ENCODE measurements at places on chromosomes 2 and 18.
A peak's percentile ranks its signal among the peaks of the same experiment; 100 is the strongest.

GRCh38 chr2:156673981-156674380 is 237.8 kb downstream of the GPD2 start:
- DNase-seq: no peak

- no peak for DNase-seq
These were observed 647.5 kb upstream of the SETBP1 start for GRCh38 chr18:44033144-44033701.

DNA sequence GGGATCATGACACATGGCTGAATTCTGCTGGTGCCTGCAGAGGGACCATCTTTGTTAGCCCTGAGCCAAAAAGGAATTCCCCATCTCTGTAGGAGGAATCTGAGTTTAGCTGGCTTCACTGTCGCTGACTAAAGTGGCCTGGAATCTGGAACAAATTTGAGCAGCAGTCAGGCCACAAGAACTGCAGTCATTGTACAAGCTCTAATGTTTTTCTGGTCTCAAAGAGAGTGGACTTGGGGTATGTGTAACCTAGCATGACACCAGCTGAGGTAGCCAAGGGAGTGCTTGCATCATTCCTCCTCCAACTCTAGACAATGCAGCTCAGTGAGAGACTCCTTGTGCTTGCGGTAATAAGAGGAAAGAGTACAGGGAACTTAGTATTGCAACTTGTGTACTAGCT is 539.1 kb upstream of the LRRTM4 start:
- no peak for DNase-seq

DNA sequence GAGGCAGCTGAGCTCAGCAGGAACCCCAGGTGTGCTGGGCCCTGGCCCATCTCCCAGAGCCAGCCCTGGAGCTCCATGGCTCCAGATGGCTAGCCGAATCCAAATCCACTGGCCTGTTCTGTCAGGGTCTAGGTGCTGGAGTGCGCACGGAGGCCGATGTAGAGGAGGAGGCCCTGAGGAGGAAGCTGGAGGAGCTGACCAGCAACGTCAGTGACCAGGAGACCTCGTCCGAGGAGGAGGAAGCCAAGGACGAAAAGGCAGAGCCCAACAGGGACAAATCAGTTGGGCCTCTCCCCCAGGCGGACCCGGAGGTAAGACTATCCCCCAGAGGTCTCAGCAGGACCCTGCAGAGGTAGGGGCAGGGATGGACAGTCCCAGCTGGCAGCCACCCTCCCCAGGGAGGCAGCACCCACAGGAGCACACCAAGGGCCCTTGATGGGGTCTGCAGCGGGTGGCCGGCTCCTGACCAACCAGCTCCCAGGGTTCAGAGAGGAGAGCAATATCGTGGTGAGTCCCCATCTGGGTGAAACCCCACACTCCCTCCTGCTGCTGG is 26.1 kb upstream of the PRLH start:
- DNase-seq: no peak

GRCh38 chr2:75982719-75983118 is 272.0 kb upstream of the GCFC2 start:
- DNase-seq: no peak

DNA sequence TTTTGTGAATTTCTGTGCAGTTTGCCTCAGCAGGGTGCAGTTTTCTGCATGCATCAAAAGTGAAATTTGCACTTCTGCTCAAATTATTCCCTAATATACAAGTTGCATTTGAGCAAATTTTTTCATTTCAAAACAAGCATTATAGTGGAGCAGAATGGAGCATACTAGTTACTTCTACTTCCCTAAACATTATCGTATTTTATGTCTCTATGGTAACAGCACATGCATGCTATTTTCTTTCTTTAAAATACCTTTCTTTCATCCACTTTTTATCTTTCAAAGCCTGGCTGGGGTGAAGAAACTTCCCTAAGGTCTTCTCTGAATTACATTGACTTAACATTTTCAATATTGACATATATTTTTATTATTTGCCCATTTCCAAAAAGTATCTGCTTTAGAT is 11.2 kb downstream of the RHBDD1 start:
- no peak for DNase-seq

- DNase-seq: no peak
These were observed 43.1 kb downstream of the AAK1 start for GRCh38 chr2:69600425-69600824.

- DNase-seq: no peak
These were observed 108.8 kb downstream of the NCK2 start for GRCh38 chr2:105853354-105854088.

DNA sequence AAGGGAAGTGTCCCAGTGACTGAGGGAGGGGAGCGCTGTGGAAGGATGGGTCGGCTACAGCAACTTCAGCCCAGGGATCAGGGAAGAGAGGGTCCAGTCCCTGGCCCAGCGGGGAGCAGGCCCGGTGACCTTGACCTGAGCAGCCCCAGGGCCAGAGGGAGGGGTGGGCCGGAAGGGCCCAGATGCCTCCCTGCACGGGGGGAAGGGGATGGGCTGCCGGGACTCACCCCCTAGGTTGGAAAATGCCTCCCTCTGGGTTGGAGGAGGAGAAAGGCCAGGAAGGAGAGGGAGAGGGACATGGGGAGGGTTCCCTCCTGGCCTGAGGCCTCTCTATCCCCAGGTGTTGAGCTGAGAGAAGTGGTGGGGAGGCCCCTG is 19.8 kb downstream of the GPC1 start:
- DNase-seq: no peak

DNA sequence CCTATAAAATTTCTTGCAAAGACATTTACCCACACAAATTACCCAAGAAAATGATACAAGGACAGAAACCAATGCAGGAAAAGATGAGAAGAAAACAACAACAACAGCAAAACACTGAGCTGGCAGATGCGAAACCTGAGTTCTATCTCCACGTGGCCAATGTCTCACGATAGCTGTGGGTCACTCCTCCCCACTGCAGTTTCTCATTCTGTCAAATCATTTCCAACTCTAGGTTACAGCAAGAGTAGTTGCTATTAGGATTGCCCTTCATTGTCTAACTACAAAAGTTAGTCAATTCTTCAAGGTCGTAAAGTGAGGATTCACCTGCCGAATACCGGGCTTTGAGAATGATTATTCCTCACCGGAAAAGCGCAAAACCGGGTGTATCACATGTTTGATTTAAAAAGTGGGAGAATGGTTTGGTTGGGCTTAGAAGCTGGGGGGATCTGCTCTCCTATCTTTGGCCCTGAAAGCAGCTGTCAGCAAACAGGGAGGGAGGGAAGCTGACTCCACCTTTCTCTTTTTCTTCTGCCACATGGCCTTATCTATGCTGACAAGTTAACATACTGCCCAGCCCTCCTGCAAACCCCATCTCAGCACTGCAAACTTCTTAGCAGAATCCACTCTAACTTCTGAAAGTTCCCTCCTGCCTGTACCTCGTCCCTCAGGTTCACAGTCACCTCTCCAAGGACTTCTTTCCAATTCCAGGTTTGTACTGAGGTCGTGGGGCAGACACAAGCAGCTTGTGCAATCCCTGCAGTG is 473.0 kb downstream of the SOX11 start:
- DNase-seq: no peak

DNA sequence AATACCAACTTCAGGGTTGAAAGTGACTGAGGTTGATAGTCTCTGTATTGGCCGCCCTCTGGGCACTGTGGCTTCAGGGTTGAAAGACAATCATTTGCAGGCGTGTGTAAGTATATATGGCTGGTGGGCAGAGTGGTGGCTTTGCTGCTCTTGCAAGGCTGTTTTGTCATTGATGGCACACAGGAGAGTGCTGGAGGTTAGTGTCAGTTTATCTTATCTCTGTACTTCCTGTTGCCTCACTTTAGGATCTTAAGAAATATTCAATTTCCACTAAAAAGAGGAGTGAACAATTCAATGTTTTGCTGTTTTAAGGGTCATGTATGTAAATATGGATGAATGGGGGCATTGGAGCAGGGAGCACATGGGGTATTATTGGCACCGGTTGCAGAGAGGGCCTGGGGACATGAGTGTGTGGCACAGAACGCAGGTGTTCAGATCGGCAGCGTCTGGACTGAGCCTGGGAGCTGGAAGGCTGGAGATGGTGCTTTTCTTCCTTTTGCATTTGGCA is 51.5 kb downstream of the NCK2 start:
- DNase-seq: peak; percentile 36

DNA sequence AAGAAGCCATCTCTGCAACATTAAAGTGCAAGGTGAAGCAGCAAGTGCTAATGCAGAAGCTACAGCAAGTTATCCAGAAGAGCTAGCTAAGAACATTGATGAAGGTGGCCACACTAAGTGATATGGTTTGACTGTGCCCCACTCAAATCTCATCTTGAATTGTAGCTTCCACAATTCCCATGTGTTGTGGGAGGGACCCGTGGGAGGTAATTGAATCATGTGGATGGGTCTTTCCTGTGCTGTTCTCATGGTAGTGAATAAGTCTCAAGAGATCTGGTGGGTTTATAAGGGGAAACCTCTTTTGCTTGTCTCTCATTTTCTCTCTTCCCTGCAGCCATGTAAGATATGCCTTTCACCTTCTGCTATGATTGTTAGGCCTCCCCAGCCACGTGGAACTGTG is 11.4 kb downstream of the RDH14 start:
- DNase-seq: no peak

GRCh38 chr18:77131100-77131651 is 1.4 kb downstream of the MBP start:
- DNase-seq: peak; percentile 60

- no peak for DNase-seq
These were observed 313.7 kb downstream of the SATB2 start for GRCh38 chr2:199144036-199144435.

- DNase-seq: no peak
These were observed 55.0 kb upstream of the DAPL1 start for GRCh38 chr2:158740127-158740526.

- DNase-seq: peak; percentile 84
These were observed 30.7 kb upstream of the KLHL14 start for GRCh38 chr18:32803568-32803967.

GRCh38 chr18:25813110-25813509 is 277.3 kb downstream of the SS18 start:
- DNase-seq: no peak

GRCh38 chr2:176115883-176116813 is at the start of gene HOXD10:
Gene HOXD10 (plus strand): TSS chr2:176116778. CDS start chr2:176116834, 56 bp downstream.
- DNase-seq: no peak

DNA sequence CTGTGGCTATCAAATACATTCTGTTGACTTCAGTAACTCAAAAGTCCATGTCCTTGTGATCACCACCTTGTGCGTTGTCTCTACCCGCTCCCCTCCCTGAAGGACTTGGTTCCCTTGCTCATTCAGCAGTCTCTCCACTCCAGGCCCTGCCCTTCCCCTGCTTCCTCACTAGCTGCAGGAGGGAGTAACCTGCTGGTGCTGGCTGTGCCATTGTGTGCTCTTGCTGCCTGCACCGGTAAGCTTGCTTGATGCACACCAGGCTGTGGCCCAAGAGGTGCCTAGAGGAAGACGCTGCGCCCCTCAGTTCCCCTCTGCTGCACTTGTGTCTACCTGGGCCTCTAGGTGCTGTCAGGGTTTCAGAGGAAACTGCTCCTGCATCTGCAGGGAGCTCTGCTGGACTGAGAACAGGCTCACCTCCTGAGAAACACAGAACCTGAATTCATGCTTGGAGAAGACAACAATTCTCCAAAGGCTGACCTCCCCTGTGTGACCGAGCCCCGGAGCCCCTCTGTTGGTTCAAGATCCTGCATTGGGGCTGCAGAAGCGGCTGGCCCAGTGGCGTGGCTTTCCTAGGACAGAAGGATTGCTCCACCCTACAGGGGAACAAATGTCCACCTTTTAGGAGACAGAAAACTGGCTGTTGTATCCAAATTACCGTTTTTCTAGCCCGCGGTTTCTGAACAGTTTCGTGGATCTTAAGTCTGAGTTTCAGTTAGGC is 33.6 kb downstream of the PTPRM start:
- no peak for DNase-seq

GRCh38 chr18:45166836-45167551 is 448.3 kb upstream of the SLC14A2 start:
- DNase-seq: no peak

DNA sequence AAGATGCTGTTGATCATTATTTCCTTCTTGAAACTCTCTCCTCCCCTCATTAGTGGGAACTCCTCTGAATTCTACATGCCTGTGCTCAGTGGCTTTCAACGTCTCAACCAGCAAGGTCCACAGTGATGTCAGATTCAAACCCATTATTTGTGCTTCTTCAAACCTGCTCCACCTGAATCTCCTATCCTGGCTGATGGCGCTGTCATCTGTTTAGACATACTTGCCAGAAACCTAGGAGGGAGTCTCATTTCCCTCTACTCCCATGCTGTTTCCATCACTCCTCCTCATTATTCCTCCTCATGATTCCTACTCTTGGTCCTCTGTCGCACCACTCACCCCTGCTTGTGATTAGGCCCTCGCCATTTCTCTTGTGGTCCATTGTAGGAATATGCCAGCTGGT is 2.9 kb upstream of the LPIN2 start:
- DNase-seq: peak; percentile 19

GRCh38 chr2:200471928-200472645 is 37.8 kb downstream of the KCTD18 start:
- no peak for DNase-seq

DNA sequence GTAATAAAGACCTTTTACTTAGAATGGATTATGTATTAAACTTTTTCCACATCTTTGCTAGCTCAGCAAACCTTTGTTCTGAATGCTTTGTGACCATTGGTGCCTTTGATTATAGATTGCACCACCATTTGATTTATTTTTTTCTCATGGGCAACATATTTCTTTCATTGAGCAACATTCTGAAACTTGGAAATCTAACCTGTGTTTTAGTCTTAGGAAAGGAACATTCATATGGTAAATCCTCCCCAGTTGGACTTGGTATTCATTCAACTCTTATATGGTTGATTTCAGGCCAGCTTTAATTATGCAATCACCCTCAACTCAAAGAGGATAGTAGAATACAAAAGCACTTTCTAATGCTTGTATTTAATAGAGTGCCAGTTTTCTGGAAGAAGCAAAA is 1077.9 kb upstream of the ZEB2 start:
- no peak for DNase-seq

DNA sequence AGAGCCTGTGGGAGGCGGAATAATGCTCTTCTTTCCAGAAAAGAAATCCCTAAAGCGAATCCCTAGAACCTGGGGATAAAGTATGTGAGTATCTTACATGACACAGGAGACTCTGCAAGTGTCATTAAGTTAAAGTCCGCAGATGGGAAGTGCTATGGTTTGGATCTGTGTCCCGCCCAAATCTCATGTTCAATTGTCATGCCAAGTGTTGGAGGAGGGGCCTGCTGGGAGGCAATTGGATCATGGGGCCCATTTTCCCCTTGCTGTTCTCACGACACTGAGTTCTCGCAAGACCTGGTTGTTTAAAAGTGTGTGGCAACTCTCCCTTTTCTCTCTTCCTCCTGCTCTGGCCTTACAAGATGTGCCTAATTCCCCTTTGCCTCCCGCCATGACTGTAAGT is 207.8 kb downstream of the MYT1L start:
- no peak for DNase-seq
